T-cell (primary cell): ENCODE measurements at places on chromosomes 3 and 15. TPM values are rescaled to one million over a fixed set of nuclear protein-coding genes. Genes with fewer than 3 reads are reported as not detected.

DNAJA4 gene
- 43.6 TPM for total RNA-seq

GOLGA6D gene
- total RNA-seq = 0.13 TPM

ZNF197 gene
- 14.4 TPM for total RNA-seq

SLCO2A1 gene
- total RNA-seq = not detected

C3orf20 gene
- 0.45 TPM for total RNA-seq

TUSC7 gene
- total RNA-seq = not detected

RASL12 gene
- not detected for total RNA-seq

PCSK6 gene
- 1.3 TPM for total RNA-seq

TEX9 gene
- total RNA-seq = 2.7 TPM

GHSR gene
- total RNA-seq = not detected

TRIM71 gene
- 0.05 TPM for total RNA-seq

CTXN2 gene
- total RNA-seq = not detected

CCNDBP1 gene
- total RNA-seq = 103 TPM

WDR72 gene
- not detected for total RNA-seq

SEMA3G gene
- total RNA-seq = 1.8 TPM

PML gene
- total RNA-seq = 74.1 TPM

KCNH8 gene
- 0.26 TPM for total RNA-seq

FOXB1 gene
- 0.19 TPM for total RNA-seq

FGF12 gene
- 0.16 TPM for total RNA-seq

RAD54L2 gene
- 37.4 TPM for total RNA-seq

ACAA1 gene
- 97.1 TPM for total RNA-seq

ENTPD3 gene
- total RNA-seq = not detected

MNS1 gene
- not detected for total RNA-seq

PDZRN3 gene
- total RNA-seq = 0.16 TPM

NEDD4 gene
- total RNA-seq = 5.1 TPM

IL12A gene
- 3.1 TPM for total RNA-seq

MKRN3 gene
- 2.9 TPM for total RNA-seq

CKMT1A gene
- total RNA-seq = not detected

FETUB gene
- total RNA-seq = not detected

CD80 gene
- 2.5 TPM for total RNA-seq

SERPINI2 gene
- not detected for total RNA-seq

MDFIC2 gene
- total RNA-seq = not detected

MINAR1 gene
- total RNA-seq = 0.32 TPM

WHAMM gene
- total RNA-seq = 53.3 TPM

IGSF10 gene
- total RNA-seq = 0.03 TPM

ACAD11 gene
- total RNA-seq = 31.5 TPM

SLC2A2 gene
- not detected for total RNA-seq

BUB1B gene
- total RNA-seq = 1.6 TPM
